ENCODE measurements at places on chromosomes 7 and 10.
A peak's percentile ranks its signal among the peaks of the same experiment; 100 is the strongest.

DNA sequence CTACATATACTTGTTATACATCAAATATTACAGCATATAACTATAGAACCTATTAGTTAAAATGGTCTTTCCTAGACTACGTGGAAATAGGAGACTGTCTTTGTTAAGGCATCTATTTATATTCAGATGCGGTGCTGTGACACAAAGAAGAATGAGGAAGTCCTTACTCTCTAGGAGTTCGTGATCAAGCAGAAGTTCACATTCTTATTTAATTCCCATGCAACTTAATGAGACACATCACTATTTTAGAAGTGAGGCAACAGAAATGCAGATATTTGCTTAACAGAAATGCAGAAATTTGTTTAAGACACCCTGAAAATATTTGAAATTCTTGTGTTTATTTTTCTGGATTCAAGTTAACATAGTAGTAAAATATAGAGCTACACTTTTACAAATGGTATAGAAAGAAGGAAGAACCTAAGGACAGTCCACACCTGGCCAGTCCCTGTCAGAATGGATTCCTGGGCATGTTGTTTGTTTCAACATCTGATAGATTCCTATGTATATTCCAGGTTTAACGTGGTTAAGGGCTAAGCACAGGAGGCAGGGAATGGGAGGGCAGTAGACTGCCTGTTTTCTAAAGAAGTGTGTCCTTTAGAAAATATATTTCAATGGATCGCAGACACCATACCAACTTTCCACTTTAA, 70.6 kb upstream of the NXPH1 start:
- DNase-seq, result no peak

- no peak for DNase-seq
Observed at GRCh38 chr7:25669281-25669781, 441.0 kb upstream of the NPVF start.

DNA sequence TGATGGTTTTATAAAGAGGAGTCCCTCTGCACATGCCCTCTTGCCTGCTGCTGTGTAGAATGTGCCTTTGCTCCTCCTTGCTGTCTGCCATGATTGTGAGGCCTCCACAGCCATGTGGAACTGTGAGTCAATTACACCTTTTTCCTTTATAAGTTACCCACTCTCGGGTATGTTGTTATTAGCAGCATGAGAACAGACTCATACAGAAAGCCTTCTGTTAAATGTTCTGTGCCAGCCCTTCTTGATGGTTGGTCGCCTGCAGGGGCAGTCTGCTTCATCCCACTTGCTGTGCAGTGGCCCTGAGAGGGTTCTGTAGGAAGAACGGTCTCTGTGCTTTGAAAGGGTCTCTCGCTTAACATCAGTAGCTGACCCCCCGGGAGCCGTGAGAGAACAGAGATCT, 248.9 kb upstream of the IGFBP3 start:
- no peak for DNase-seq

GRCh38 chr7:100486753-100487446, 3.2 kb downstream of the NYAP1 start:
- no peak for DNase-seq

DNA sequence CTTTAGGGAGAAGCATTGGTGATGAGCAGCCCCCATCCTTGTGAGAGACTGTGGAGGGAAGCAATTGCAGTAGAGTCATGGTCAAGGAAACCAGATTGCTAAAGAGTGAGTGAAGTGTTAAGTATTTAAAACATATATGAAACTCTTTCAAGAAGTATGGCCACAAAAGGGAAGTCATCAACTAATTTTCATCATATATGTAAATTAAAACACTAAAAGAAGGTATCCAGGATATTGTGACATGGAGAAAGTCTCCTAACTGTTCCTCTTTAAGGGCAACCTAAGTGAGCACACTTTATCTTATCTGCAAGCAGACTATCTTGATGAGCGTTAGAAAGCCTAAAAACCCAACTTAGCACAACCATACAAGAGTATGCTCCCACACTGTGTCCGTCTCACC, 69.7 kb downstream of the CD36 start:
- no peak for DNase-seq

DNA sequence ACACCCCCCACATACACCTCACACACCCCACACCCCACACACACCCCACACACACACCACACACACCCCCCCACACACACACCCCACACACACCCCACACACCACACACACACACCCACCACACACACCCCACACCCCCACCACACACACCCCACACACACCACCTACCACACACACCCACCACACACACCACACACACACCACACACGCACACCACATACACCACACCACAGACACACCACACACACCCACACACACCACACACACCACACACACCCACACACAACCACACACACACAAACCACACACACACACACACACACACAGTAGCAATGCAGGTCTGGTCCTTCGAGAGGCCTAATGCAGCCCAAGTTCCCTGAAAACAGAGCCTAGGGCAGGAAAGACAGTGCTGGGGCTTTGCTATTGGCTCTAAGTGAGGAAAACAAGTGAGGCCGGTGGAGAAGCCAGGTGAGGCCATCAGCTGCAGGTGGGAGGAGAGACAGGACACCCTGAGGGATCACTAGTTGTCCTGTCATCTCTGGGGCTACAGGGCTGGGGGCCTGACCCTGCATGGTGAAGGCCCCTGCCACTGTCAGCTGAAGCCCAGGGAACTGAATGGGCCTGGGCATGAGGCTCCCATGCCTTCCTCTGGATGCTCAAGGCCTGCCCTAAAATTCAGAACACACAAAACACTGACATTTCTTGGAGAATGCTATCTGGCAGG, 92.6 kb downstream of the CYTH3 start:
- DNase-seq, result no peak

GRCh38 chr10:97505152-97505551, 6.4 kb downstream of the UBTD1 start:
- no peak for DNase-seq

DNA sequence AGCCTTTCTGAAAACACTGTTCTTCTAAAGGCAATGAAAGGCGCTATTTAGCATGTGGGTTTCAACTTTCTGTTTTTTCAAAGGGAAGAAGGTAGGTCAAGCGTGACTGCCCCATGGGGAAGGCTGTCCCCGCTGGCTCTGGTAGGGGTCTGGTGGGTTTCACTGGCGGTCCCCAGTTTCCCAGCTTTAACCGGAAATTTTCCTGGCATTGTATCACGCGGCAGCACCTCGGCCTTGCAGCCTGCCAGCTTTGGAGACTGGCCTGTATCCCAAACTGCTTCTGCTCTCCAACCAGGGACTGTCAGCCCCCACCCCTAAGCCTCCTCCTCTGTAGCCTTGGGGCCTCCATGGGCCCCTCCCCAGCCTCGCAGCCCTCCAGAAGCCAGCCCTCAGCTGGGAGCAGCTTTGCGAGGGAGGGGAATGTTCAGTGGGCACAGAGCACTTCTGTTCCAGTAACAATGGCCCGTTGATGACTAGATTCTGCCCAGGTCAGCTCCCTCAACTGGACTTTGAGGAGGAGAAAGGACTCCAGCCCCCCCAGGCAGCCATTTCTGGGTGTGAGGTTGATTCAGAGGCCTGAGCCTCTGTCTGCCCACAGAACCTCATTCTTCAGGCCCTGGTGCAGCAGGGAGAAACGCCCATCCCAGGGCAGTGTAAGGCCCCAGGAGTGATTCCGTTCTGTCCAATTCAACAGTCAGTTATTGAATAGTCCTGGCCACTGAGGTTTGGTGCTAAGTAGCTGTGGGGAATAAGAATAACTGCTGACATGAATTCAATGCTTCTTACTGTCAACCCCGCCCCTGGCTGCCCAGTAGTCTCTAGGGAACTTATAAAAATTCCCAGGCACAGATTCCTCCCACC, 17.1 kb downstream of the CHST3 start:
- no peak for DNase-seq

- DNase-seq, result no peak
Observed at GRCh38 chr10:12384906-12385305, 35.6 kb downstream of the CAMK1D start.

GRCh38 chr10:132849546-132850031, 63.6 kb upstream of the NKX6-2 start:
- DNase-seq, result no peak

GRCh38 chr10:128625926-128626325, 499.7 kb upstream of the MKI67 start:
- DNase-seq, result no peak

GRCh38 chr10:78139341-78139740, 105.7 kb downstream of the RPS24 start:
- no peak for DNase-seq

- no peak for DNase-seq
Observed at GRCh38 chr10:55897490-55897921, 463.6 kb downstream of the ZWINT start.

- peak; percentile 72 for DNase-seq
Observed at GRCh38 chr7:45001138-45001694, 1.2 kb downstream of the CCM2 start.

DNA sequence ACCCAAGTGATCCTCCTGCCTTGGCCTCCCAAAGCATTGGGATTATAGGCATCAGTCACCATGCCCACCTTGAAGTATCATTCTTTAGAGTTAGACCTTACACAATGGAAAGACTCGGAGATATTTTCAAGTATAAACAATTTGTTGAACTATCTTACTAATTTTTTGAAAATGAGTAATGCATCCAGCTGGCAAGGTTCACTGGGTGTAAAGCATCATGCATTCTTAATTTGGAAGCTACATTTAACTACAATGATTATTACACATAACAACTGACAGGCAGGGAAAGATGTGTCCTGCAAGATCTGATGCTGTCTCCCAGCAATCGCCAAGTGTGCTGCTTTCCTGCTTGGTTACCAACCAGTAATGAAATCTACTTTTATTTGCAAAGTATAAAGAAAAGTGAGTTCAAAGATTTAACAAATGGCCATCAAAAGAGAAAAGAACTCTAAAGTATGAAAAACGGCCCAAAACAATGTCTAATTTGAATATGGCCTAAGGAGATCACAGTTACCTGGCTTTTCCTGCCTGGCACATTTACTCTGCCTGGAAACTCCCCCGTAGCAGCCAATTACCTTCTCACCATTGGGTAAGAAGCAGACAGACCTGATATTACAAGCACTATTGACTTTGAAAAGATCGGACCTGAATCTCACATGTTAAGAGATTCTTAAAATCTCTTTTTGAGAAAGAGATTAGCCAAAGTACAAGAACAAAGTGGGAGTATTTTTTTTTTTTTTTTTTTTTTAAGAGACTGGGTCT, 59.3 kb upstream of the NMT2 start:
- DNase-seq, result no peak

GRCh38 chr10:1608851-1609647, 128.3 kb downstream of the ADARB2 start:
- DNase-seq, result no peak

GRCh38 chr10:127198307-127198706, 1.9 kb upstream of the INSYN2A start:
- no peak for DNase-seq

DNA sequence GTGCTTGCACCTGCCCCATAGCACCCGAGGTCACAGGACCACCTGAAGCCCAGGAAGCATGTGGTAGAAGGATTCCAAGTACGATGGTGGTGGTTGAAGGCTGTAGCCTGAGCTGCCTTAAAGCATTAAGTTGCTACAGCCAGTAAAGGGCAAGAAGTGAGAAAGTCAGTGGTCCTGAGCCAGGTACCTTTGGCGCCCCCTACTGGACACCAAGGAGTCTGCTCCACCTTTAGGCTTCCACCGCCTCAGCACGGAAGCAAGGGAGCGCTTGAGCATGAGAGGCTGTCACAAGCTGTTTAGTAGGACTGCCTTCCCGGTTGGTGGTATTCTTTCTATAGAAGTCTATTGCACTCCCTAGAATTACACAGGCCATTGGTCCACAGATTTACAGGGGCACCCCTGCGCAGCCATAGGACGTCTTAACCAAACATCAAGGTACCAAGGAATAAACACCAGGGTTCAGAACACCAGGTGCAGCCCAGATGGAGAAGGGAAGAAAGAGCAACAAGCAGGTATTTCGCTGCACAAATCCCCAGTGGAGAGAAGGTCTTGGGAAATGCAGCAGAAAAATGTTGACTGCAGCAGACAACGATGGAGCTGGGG, 2.2 kb downstream of the CRTAC1 start:
- peak; percentile 50 for DNase-seq

- DNase-seq, result peak; percentile 49
Observed at GRCh38 chr10:28367929-28368484, 65.1 kb upstream of the MPP7 start.

DNA sequence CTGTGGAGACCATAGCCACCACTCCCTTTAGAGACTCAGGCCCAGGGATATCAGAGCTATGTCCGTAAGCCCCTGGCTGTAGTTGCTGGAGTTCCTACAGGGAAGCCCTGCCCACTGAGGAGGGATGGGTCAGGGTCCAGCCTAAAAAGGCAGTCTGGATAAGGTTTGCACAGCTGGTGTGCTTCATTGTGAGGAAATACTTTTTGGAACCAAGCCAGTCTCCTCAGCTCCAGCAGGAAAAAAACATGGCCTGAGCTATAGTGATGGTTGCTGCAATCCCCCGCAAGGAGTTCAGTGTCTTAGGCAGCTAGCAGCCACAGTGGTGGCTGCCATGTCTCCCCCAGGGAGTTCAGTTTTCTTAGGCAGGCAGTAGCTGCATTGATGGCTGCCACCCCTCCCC, 52.6 kb upstream of the CYP2C8 start:
- no peak for DNase-seq

Data from activated naive CD4-positive, alpha-beta T cell treated with Interleukin-2 at 50 U/mL for 16 hours (primary cell).